ENCODE measurements at places on chromosomes 12 and 14.

- DNase-seq = no peak
These were observed 222.3 kb downstream of the SLC41A2 start for GRCh38 chr12:104735801-104736200.

DNA sequence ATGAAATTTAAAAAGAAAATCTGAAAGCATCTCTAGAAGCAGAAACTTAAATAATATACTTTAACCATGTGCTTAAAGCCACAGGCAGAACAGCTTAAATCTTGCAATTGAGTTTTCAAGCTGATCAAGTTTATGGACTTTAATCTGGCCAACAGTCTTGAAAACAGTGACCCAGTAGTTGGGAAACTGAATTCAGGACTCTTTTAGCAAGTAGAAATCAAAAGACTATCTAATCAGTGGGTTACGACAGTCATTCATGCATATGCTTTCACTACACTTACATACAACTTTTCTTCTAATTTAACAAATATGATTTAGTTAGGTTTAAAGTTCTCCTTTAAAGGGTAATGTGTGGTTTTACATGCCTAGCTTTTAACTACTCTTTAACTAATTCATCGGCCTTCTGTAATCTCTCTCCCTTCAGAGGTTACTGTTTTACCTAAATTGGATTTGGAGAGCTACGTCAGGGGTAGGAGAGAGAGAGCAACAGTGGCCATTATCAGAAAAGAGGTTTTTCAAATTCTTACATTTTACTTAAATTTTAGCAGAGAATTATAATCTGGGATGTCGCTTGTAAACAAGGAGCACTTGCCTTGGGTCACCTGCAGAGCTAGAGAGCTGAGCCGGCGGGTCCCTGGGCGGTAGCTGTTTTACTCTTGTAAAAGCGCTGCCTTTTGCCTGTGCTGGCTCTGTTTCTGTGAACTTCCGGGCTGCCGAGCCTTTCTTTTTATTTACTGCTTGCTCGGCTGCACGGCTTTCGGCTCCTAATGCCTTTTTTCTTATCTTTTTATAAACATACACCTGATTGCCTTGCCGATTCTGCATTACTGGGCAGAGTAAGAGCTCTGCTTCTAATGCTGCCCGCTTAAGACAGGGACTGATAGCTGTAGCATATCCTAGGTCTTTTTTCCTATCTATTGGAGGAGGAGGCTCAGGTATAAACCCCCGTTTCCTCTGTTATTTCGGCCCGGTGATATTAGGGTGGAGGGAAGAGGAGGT, 17.4 kb upstream of the LYZ start:
- DNase-seq = peak; percentile 17

DNA sequence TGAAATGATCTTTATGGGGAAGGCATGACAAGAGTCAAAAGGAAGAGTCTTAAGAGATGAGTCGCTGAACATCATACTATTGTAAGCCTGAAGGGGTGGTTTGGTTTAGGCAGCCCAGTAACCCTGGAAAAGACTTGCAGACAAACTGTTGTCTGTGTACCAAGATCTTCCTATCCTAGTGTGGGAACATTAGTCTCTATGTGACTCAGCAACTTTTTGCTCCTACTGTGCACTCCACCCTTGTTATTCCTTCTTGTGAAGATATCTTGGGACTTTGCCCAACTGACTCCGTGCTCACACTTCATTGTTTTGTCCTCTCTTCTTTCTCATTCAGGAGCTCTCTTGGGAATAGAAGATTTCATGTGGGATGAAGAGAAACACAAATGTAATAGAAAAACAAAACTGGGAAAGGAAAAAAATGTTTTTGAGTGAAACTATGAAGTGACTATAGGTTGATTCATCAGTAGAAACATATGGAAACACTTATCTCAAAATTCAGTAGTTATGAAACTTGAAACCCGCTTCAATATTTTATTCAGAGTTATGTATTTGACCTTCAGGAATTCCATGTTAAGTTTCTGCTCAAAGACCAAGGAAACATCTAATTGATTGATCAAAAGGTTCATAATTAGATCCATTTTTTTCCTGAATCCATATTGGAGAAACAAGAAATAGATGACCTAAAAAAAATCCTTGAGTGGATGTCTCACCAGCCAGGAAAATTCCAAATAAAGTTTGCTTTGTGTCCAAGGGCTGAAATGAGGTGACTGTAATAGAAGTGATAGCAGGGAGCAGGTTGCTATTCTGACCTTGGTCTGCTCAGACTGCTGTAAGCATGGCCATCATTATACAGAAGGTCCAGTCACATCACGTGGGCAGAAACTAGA, 67.2 kb downstream of the BTG1 start:
- no peak for DNase-seq

GRCh38 chr14:53652068-53652467, 304.6 kb downstream of the BMP4 start:
- no peak for DNase-seq

DNA sequence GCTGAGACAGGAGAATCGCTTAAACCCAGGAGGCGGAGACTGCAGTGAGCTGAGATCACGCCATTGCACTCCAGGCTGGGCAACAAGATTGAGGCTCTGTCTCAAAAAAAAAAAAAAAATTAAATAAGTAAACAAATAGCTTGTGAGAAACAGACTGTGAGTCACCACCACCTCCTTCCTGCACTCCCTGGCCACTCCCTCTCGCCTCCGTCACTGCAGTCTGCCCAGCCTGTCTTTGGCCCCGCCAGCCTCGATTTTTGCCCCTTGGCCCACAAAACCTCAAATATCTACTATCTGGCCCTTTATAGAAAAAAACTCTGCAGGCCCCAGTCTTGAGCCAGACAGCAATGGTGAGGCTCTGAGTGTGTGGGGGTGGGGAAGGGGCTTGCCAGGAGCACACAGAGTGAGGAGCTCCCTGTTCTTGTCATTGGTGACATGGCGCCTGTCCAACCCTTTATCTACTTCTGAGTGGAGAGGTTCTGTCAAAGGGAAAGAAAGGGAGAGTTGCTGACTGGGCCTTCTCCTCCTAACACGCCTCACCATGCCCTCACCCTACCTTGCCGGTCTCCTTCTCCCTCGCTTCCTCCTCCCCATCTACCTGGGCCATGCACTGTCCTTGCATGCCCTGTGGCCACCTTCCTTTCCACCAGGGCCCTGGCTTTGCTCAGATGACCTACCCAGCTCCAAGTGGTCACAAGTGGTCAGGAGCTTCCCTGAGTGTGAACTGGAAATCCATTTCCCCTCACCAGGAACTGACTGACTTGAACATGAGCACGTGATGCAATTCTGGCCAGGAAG, 22.1 kb downstream of the LGMN start:
- DNase-seq = no peak

DNA sequence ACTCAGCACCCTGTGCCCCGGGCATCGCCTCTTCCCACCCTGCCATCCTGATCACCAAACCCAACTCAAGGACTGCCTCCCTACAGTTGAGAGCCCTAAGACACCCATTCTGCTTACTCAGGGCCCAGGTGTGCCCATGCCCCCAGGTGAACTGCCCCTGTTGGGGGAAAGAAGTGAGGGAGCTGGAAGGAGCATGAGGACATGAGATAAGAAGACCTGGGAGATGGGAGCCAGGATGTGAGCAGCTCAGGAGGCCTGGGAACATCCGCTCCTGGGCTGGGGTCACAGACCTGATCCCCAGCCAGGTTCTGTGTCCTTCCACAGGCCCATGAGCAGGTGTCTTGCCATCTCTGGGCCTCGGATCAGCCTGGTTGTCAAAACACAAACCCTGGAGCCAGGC, 6.6 kb downstream of the RAPGEF3 start:
- DNase-seq = no peak

Measured in activated CD4-positive, CD25-positive, alpha-beta regulatory T cell treated with anti-CD3 and anti-CD28 coated beads, Interleukin-2, amount 50 U/mL, for 16 hours (primary cell).